ENCODE measurements at places on chromosomes 3 and 15. TPM values are rescaled to one million over a fixed set of nuclear protein-coding genes. Genes with fewer than 3 reads are reported as not detected.

DNA sequence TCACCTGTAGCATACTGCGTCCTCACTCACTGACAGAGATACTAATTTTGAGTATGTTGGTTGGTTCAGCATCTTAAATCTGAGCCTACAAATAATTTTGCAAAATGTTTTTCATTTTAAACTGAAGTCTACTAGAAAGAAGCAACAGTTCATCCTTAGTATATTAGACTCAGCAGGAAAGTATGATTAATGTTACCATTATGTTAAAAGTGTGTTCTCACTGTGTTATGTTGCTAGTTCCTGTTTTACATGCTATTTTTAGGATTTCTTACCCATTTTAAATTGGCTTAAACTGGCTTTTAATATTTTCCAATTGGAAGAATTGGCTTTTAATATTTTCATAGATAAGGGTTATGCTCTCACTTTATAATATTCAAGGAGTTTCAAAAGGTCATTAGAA, 25.7 kb downstream of the ACKR4 start:
- no peaks in the 10 kb centered on the region for H3K27me3 ChIP-seq
- no peak for DNase-seq
- H3K4me3 ChIP-seq, result no peak overlapping the region

FBXW12 gene
- not detected for total RNA-seq

ESYT3 gene
- total RNA-seq, result 5.3 TPM

STRIT1 gene
- total RNA-seq, result not detected

DNA sequence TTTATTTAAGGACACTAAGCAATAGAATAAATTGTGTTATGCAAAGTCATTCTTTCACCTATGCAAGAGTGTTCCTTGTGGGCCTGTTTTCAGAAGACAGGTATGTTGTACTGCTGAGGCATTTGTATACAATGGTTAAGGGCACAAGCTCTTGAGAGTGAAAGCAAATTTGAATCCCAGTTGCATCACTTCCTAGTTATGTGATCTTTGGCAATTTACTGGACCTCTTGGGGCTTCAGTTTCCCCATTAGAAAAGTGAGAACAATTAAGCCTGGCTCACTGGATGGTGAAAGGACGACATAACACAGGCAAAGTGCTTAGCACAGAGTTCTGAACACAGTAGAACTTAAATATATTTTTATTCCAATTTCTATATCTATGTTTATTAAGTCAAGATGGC, 117.4 kb downstream of the EFHB start:
- no peak overlapping the region for H3K4me3 ChIP-seq
- H3K27ac ChIP-seq, result no peak overlapping the region
- DNase-seq, result no peak
- H3K27me3 ChIP-seq, result no peaks in the 10 kb centered on the region
- no peaks in the 10 kb centered on the region for H3K4me1 ChIP-seq
- no peaks in the 10 kb centered on the region for H3K36me3 ChIP-seq

- H3K4me1 ChIP-seq, result no peaks in the 10 kb centered on the region
- no peak for DNase-seq
- H3K36me3 ChIP-seq, result no peaks in the 10 kb centered on the region
Observed at GRCh38 chr3:131174752-131175151, 148.1 kb downstream of the NEK11 start.

DNA sequence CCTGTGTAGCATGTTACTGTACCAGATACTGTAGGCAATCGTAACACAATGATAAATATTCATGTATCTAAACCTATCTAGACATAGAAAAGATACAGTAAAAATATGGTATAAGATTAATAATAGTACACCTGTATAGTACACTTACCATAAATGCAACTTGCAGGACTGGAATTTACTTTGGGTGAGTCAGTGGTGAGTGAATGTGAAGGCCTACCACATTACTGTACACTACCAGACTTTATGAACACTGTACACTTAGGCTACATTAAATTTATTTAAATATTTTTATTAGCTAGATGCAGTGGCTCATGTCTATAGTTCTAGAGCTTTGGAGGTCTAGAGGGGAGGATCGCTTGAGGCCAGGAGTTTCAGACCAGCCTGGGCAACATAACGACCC, 186.6 kb upstream of the ROPN1 start:
- H3K4me3 ChIP-seq, result no peak overlapping the region
- no peaks in the 10 kb centered on the region for H3K4me1 ChIP-seq
- no peak for DNase-seq
- no peak overlapping the region for H3K27ac ChIP-seq
- no peaks in the 10 kb centered on the region for H3K27me3 ChIP-seq

DNA sequence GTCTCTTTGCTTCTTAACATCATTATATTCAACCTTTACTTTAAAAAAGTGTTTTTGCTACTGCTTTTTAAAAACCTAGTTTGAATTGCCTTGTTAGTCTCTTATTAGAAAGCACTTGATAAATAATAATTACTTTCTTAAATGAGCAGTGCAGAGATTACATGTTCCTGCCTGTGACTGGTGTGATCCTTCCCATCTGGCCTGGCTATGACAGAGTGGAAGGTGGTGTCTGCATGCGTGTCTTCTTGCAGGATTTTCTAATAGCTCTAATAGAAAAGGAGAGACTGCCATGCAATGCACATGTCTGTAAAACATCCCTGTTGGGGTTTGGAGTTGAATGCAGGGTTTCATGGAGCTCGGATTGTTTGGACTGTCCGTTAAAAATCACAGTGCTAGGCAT, 425.8 kb upstream of the TPM1 start:
- H3K27me3 ChIP-seq, result no peaks in the 10 kb centered on the region
- H3K36me3 ChIP-seq, result no peaks in the 10 kb centered on the region
- H3K27ac ChIP-seq, result no peak overlapping the region
- H3K4me3 ChIP-seq, result no peak overlapping the region

DNA sequence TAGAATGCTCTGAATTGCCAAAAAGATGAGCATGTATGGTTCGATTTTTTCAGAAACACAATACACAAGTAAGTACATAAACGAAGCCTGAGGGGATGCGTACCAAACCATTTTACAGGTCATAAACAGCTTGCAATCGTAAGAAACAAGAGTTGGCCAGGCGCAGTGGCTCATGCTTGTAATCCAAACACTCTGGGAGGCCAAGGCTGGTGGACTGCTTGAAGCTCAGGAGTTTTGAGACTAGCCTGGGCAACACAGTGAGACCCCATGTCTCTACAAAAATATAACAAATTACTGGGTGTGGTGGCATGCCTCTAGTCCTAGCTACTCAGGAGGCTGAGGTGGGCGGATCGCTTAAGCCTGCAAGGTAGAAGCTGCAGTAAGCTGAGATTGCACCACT, 13.4 kb downstream of the TRA2B start:
- H3K27ac ChIP-seq, result no peak overlapping the region
- H3K27me3 ChIP-seq, result no peaks in the 10 kb centered on the region
- no peak overlapping the region for H3K4me3 ChIP-seq
- H3K36me3 ChIP-seq, result peaks cover 52% of the 10 kb centered on the region
- peaks cover 6% of the 10 kb centered on the region for H3K4me1 ChIP-seq

GRCh38 chr3:128624526-128625138, 26.0 kb downstream of the RPN1 start:
- peaks cover 2% of the 10 kb centered on the region for H3K4me1 ChIP-seq
- DNase-seq, result no peak
- no peak overlapping the region for H3K27ac ChIP-seq
- peaks cover 28% of the 10 kb centered on the region for H3K36me3 ChIP-seq
- H3K4me3 ChIP-seq, result no peak overlapping the region
- H3K27me3 ChIP-seq, result no peaks in the 10 kb centered on the region

DNA sequence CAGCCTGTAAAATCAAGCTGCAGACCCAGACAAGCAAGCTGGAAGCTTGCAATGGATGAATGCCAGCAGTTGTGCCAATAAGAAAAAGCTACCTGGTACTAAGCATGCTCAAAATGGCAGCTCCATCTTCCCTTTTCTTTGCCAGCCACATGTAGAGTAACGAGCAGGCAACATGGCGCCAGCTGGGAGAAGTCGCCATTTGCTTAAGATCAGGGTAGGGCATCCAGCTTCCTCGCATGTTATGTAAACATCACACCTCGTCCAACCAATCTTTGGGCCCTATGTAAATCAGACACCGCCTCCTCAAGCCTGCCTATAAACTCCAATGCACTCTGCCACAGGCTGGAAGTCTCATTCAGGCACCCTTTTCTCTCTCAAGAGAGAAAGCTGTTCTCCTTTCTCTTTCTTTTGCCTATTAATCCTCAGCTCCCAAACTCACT, 973.9 kb downstream of the FHIT start:
- DNase-seq, result no peak
- H3K27ac ChIP-seq, result no peak overlapping the region
- H3K27me3 ChIP-seq, result no peaks in the 10 kb centered on the region
- H3K4me3 ChIP-seq, result no peak overlapping the region
- no peaks in the 10 kb centered on the region for H3K4me1 ChIP-seq

DNA sequence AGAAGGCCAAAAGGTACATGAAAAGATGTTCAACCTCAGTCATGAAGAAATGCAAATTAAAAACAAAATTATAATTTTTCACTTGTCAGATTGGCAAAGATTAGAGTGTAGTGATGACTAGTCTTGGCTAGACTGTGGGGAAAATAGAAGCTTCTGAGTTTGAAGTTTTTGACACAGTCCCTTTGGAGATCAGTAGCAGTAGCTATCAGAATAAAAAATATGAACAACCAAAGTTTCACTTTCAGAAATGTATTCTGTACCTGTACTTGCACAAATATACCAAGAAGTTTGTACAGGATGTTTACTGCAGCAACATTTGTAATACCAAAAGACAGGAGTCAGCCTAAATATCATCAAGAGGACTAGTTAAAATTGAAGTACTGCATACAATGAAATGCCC, 14.1 kb downstream of the ATP2C1 start:
- no peaks in the 10 kb centered on the region for H3K27me3 ChIP-seq
- no peak overlapping the region for H3K4me3 ChIP-seq
- H3K36me3 ChIP-seq, result no peaks in the 10 kb centered on the region
- no peak for DNase-seq

DNA sequence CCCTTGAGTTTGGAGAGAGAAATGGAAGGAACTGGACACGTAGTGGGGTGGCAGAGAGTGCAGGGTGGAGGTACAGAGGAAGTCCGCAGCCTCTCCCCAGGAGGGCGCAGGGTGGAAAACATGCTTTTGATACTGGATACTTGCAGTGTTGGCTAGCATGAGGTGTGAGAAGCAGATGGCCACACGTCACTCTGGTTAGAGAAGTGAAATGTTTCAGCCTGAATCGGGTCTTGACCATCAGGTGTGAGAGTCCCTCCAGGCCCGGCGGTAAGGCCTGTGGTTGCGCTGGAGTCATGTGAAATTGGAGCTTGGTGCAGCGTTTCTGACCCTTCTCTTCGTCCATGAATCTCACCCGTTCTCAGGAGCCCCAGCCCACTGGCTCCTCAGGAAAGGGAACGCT, 93.1 kb downstream of the GABRG3 start:
- DNase-seq, result no peak
- no peak overlapping the region for H3K27ac ChIP-seq
- no peak overlapping the region for H3K4me3 ChIP-seq
- H3K4me1 ChIP-seq, result peaks cover 3% of the 10 kb centered on the region
- H3K27me3 ChIP-seq, result no peaks in the 10 kb centered on the region
- no peaks in the 10 kb centered on the region for H3K36me3 ChIP-seq

DNA sequence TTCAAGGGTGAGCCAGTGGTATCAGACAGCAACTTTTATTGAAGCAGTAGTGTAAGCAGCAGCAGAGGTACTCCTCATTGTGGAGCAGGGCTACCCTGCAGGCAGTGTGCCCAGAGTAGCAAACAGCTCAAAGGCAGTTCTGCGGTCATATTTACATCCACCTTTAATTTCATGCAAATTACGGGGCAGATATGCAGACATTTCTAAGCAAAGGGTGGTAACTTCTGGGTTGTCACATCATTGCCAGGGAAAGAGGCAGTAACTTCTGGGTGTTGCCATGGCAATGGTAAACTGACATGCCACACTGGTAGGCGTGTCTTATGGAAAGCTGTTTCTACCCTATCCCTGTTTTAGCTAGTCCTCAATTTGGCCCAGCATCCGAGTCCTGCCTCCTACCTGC, 46.5 kb upstream of the CLDN18 start:
- no peaks in the 10 kb centered on the region for H3K4me1 ChIP-seq
- DNase-seq, result no peak
- no peak overlapping the region for H3K27ac ChIP-seq

ARHGEF26 gene
- 4.8 TPM for total RNA-seq

- no peak overlapping the region for H3K27ac ChIP-seq
- no peaks in the 10 kb centered on the region for H3K4me1 ChIP-seq
- H3K27me3 ChIP-seq, result no peaks in the 10 kb centered on the region
- DNase-seq, result no peak
- H3K4me3 ChIP-seq, result no peak overlapping the region
Observed at GRCh38 chr3:52310861-52311575, 5.1 kb upstream of the DNAH1 start.

WDR93 gene
- 2.5 TPM for total RNA-seq

SLC2A2 gene
- total RNA-seq, result 12.6 TPM

GRCh38 chr15:46918462-46919140, 798.7 kb upstream of the SEMA6D start:
- peak; percentile 41 for DNase-seq
- no peaks in the 10 kb centered on the region for H3K36me3 ChIP-seq
- H3K4me1 ChIP-seq, result no peaks in the 10 kb centered on the region
- no peak overlapping the region for H3K4me3 ChIP-seq
- H3K27ac ChIP-seq, result no peak overlapping the region
- no peaks in the 10 kb centered on the region for H3K27me3 ChIP-seq

- H3K27ac ChIP-seq, result peak overlapping the region; percentile 65
- H3K27me3 ChIP-seq, result no peaks in the 10 kb centered on the region
- H3K4me1 ChIP-seq, result peaks cover 4% of the 10 kb centered on the region
- no peaks in the 10 kb centered on the region for H3K36me3 ChIP-seq
- peak; percentile 28 for DNase-seq
Observed at GRCh38 chr3:187507905-187508304, 139.7 kb downstream of the RTP4 start.

- H3K27me3 ChIP-seq, result no peaks in the 10 kb centered on the region
- no peak overlapping the region for H3K4me3 ChIP-seq
- no peak for DNase-seq
- H3K27ac ChIP-seq, result no peak overlapping the region
- peaks cover 2% of the 10 kb centered on the region for H3K4me1 ChIP-seq
Observed at GRCh38 chr3:66267031-66267430, 46.2 kb downstream of the SLC25A26 start.

GRCh38 chr15:42490671-42491538, at the start of gene ZNF106:
TSS of gene ZNF106 (minus strand) at chr15:42491141. CDS start at chr15:42472289, 18,852 bp downstream.
- peak within 1 kb of the TSS; percentile 97 for H3K4me3 ChIP-seq
- no peaks in the 10 kb centered on the region for H3K27me3 ChIP-seq
- peak; percentile 97 for DNase-seq
- H3K27ac ChIP-seq, result peak within 1 kb of the TSS; percentile 98

PRRT3 gene
- total RNA-seq, result 3.9 TPM

SLCO2A1 gene
- 169 TPM for total RNA-seq

HHATL gene
- not detected for total RNA-seq

- peak overlapping the region; percentile 59 for H3K4me3 ChIP-seq
- H3K27me3 ChIP-seq, result no peaks in the 10 kb centered on the region
- H3K27ac ChIP-seq, result no peak overlapping the region
- no peak for DNase-seq
- no peaks in the 10 kb centered on the region for H3K36me3 ChIP-seq
Observed at GRCh38 chr3:16048435-16049318, 125.8 kb upstream of the GALNT15 start.

- DNase-seq, result peak; percentile 63
- no peaks in the 10 kb centered on the region for H3K27me3 ChIP-seq
- no peaks in the 10 kb centered on the region for H3K4me1 ChIP-seq
- peak within 1 kb of the TSS; percentile 81 for H3K4me3 ChIP-seq
- H3K27ac ChIP-seq, result peak within 1 kb of the TSS; percentile 87
Observed at GRCh38 chr3:46693038-46693891, at the start of gene ALS2CL. TSS of gene ALS2CL (minus strand) at chr3:46693679. CDS start at chr3:46689440, 4,239 bp downstream.

GRCh38 chr15:73631915-73632669, 1.1 kb downstream of the NPTN start:
- DNase-seq, result no peak
- peaks cover 10% of the 10 kb centered on the region for H3K4me1 ChIP-seq
- H3K27ac ChIP-seq, result peak overlapping the region; percentile 87
- no peaks in the 10 kb centered on the region for H3K36me3 ChIP-seq
- H3K27me3 ChIP-seq, result no peaks in the 10 kb centered on the region
- peak overlapping the region; percentile 85 for H3K4me3 ChIP-seq

All from kidney (tissue), 22 donors.